ENCODE measurements at places on chromosomes 4 and X.

- no peak for DNase-seq
Observed at GRCh38 chr4:3766785-3767569, 792 bp downstream of the ADRA2C start.

DNA sequence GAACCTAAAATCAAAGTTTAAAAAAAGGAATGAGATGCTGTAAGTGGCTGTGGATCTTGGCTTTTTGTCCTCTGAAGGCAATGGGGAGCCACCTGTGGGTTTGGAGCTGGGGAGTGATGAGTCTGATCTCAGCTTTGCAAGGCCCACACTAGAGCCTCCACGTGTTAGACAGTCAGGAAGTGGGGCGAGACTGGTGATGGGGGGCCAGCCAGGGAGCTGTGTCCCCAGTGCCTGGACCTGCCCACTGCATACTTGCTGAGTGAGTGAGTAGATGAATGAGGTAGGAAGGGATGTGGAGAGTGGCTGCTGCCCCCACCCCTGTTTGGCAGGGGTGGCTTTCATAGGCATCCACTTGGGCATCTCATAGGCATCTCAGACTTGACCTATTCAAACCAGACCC is 84.0 kb downstream of the NHSL2 start:
- DNase-seq = no peak

GRCh38 chrX:66074920-66075879 is 35.3 kb upstream of the VSIG4 start:
- no peak for DNase-seq

DNA sequence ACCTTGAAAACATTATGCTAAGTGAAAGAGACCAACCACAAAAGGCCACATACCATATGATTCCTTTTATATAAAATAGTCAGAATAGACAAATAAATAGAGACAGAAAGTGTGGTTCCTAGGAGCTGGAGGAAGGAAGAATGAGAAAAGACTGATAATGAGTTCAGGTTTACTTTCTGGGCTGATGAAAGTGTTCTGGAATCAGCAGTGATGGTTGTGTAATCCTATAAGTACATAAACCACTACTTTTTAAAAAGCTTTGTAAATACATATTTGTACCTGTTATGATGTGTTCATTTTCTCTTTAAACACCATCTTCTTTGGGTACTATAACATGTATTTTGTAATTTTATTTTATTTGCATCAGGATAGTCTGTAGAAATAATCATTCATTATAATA is 20.6 kb downstream of the PIR start:
- no peak for DNase-seq

- no peak for DNase-seq
Observed at GRCh38 chr4:39043058-39043860, 11.1 kb upstream of the TMEM156 start.

DNA sequence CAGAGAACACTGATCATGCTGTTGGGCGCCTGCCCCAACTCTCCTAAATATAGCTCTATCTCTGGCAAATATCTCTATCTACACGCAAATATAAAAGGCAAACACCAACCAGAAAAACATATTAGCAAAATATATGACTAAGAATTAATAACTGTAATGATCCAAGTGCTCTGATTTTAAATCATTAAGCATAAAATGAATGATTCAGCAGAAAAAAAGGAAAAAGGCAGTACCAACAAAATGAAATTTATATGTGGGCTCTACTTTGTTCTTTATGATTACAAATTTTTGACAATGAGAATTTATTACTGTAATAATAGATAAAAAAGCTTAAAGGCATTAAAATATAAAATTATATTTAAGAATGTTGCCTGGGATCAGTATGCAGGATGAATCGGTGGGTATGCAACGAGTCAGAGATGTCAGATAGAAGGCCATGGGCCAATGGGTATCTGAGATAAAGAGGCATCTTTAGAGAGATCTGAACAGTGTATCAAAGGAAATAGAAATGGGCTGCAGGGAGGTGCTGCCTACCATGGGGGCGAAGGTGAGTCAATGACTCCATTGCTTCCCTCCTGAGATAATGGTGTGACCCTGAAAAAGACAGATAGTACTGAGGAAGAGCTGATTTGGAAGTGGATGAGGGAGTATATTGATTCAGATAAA is 234.8 kb downstream of the SCFD2 start:
- no peak for DNase-seq

DNA sequence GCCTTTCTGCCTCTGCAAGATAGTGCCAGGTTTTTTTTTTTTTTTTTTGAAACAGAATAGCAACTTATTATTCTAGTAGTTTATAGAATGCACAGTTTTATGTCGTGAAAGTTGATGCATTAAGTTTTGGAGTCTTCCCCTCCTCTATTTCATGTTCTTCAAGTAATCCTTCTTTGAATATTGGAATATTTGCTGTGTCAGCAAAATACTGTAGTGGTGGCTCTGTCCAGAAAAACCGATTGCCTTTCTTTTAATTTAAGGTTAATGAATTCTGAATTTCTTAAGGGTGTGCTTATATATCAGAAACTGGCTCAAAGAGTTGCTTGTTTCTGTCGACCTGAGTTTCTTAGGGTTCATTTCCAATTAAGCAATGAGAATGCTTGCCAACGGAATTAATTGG is 34.8 kb upstream of the TMSB15B start:
- no peak for DNase-seq

DNA sequence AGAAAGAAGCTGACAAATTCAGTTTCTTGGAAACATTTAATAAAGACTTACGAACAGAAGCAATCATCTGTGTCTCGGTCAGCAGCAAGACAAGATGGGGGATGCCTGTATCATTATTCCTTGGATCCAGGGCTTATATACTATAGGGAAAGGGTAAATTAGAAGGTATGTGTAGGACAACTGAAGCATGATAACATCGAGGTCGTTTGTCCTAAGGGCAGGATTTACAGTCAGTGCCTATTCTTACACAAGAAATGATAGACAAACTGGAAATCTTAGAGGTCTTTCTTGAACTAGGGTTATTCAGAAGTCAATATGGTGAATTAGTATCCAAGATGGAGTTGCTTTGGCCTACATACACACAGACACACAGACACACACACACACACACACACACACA is 553.0 kb downstream of the STPG2 start:
- no peak for DNase-seq

DNA sequence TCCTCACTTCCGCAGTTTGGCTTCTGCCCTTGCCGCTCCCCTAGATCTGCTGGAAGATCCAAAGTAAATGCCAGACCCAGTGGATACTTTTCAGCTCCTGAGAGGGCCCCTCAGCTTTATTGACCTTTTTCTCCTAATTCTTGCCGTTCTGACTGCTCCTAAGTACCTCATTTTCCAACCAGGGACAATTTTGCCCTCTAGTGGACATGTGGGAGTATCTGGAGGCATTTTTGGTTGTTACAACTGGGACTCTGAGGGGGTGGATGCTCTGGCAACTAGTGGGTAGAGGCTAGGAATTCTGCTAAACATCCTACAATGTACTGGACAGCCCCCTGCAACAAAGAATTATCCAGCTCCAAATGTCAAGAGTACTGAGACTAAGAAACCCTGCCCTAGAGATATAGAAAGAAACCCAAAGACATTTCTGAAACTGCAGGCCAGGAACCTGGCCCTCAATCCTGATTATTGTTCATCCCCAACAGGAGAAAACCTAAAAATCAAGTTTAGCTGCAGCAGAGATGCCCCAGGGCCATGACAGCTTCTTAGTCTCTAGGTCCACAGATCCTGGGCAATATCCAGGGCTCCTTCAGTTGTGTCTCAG is 3.4 kb downstream of the TEX13B start:
- DNase-seq = no peak

- no peak for DNase-seq
Observed at GRCh38 chr4:78629991-78630541, 78.5 kb downstream of the ANXA3 start.

GRCh38 chrX:40096395-40097091 is 1.2 kb downstream of the BCOR start:
- DNase-seq = no peak

GRCh38 chr4:151991884-151992167 is 231.0 kb upstream of the GATB start:
- no peak for DNase-seq

DNA sequence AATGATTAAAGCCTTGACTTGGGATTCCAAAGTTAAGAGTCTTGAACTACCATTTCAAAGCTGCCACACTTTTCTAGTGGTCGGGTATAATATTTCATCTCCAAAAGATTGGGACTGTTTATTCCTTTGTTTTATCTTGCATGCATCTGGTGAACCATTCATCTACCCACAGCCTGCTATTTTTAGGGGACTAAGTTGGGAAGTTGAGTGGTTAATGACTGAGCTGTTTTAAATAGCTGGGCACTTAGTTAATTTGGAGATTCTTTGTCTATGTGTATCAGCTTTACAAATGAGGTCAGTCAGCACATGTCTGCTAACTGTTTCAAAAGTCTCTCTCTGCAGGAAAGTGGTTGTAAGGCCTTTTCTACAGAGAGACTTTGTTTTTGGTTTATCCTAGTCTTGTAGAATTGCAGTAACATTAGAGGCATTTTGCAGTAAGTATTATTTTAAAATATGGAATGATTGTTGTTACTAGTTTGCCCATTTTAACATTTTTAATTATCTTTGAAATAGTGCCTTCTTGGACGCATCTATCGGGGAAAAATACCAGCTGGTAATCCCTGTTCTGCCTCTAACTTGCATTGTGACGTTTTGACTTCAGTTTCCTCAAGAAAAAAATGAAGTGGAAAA is 8.2 kb downstream of the BMP2K start:
- DNase-seq = no peak

DNA sequence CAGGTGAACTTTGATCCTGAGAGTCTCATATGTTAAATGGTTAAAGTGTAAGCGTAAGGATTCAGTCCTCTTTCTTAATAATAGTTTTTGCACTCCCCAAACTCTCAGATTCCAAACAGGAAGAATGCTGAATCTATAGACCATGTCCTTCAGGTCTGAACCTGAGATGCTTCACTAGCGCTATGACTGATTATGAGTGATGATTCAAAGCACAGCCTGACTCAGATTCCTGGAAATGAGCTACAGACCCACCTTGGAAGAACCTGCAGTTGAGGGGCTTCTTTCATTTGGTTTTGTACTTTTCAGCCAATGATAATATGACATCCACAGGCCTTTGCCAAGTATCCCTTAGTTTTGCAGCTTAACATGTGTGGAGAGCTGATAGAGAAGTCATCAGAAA is 1.4 kb downstream of the EDNRA start:
- no peak for DNase-seq

DNA sequence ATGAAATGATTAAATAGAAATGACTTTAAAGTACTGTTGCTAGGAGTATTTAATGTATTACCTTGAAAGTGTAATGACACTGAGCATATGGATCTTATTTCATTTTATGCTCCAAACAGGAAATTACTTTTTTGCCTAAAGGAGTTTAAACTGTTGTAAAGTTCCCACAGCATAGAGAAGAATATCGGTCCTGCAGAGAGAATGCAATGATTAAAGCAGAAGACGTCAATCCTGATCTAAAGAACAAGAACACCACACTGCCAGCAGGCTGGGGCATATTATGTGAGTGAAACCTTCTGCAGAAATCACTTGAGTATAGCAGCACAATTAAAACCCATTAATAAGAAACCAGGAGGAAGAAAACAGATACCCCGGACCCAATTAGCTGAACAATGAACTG is 72.8 kb upstream of the CAMK2D start:
- no peak for DNase-seq

DNA sequence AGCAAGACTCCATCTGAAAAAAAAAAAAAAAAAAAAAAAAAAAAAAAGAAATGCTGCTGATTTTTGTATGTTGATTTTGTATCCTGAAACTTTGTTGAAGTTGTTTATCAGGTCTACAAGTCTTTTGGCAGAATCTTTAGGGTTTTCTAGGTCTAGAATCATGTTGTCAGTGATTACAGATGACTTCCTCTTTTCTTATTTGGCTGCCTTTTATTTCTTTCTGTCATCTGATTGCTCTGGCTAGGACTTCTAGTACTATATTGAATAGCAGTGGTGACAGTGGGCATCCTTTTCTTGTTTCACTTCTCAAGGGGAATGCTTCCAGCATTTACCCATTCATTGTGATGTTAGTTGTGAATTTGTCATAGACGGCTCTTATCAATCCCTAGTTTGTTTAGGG is 334.4 kb downstream of the SPRY1 start:
- DNase-seq = no peak

DNA sequence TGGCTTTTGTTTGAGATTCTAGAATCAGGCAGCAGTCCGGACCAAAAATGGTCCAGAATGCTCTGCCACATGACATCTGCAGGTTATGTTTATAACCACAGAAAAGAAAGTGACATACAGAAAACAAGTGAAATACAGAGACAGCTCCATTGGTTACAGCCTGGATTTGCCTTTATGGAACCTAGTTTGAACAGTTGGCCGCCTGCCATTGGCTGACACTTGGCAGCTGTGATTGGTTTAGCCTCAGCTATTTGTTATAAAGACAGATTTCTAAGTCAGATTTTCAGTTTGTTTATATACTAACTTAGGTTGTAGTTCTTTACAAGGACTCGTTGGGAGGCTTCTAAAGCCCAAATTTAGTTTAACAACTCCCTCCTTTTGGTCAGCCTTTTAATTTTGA is 40.8 kb upstream of the IL9R start:
- no peak for DNase-seq

DNA sequence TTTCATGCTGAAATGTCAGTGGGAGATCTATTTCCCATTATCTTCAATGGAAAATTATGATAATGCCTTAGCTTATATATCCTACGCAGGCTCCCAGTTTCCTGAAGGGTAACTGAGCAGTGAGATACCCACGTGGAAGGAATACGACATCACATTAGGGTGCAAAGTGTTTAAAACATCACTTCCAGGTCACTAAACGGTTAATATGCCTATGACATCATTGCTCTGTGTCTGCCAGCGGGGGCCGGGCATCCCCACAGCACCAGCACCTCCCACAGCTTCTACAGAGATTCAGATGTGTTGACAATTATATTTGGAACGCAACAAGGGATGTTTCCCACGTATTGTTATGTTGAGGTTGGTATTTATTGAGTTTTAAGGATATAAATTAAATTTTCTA is 27.1 kb downstream of the TMEM271 start:
- DNase-seq = no peak

DNA sequence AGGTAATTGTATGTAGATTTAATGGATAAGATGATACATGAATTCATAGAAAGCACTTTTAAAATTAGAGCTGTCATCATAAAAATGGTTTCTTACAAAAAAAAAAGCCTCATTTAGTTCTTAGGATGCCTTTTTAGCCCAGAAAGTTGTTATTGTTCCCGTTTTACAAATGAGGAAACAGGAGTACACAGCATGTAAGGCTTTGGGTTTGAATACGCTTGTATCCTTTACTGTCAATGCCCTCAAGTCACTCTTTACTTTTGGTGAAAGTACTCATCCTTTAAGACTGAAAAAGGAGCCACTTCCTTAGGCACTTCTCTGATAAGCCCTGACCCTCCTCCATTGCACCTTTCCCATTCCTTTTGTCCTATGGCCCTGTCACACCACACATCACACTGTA is 4.9 kb downstream of the EREG start:
- DNase-seq = no peak

DNA sequence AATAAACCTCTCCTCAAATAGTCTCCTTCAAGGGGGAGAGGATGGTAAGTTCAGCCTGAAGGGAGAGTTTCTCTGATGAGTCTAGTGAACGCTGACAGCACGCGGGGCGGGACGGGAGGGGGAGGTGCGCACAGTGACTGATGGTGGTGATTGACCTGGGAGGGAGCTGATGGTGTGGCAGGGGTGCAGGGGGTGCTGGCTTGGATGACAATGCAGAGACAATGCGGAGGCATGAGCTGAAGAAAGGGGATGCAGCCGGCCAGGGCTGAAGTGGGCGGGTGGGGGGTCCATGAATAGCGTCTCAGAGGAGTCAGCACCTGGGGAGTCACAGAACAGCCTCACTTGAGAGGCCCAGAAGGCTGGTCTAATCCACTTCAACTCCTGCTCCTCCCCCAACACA is 142.5 kb upstream of the PJA1 start:
- no peak for DNase-seq

GRCh38 chr4:156252358-156252921 is 298.8 kb upstream of the CTSO start:
- no peak for DNase-seq

Measured in stimulated activated CD8-positive, alpha-beta memory T cell treated with anti-CD3 and anti-CD28 coated beads, Interleukin-7, amount 100 ng/mL, for 1 hour (primary cell).